ENCODE measurements at places on chromosomes 4 and X.
A peak's percentile ranks its signal among the peaks of the same experiment; 100 is the strongest.

DNA sequence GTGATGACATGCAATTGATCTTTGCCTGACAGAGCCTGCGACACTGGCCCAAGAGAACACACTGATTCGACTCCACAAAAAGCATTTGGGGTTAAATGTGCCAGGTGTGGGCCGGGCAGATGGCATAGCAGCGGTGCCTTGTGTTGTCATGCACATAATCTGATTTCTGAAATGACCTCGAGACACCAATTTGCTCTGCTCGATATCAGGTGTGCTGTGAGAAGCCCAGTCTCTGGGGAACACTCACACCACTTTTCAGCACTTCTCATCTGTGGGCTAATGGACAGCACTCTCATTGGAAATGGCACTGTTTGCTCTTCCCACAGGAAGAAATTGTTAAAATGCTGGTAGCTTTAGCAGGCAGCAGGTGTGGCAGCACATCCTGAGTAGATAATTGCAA lies 738.3 kb upstream of the TENM3 start:
- peak; percentile 55 for DNase-seq

DNA sequence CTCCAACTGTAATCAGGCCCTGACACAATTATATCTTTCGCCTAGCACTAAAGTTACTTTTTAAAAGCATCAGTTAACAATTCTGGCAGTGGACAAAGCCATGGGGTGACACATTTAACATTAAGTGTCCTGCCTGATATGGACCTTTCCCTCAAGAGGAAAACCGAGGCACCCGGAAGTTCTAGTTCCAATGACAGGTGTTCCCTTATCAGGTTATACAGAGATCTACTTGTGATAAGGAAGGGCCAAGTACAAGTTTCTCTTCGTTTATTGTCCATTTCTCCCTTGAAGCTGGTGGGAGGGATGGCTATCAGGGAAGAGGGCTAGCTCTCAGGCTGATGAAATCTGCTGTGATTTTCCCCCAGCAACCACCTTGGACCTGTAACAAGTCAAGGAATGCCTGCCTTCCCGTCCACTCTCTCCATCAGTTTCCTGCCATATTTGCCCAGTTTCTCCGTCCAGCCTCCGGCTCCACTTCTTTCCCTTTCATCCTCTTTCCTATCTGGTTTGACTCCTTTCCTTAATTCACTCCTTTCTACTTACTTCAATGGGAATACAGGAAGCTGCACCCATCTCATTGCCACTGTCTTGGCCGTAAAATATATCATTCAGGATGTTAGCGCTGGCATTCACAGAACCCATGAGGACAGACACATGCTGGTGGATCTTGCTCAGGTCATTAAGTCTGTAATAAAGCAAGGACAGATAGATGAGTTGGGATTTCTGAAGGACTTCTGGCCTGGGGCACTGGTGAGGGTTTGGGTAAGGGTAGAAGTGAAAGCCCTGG lies 95.0 kb downstream of the DGKK start:
- no peak for DNase-seq

DNA sequence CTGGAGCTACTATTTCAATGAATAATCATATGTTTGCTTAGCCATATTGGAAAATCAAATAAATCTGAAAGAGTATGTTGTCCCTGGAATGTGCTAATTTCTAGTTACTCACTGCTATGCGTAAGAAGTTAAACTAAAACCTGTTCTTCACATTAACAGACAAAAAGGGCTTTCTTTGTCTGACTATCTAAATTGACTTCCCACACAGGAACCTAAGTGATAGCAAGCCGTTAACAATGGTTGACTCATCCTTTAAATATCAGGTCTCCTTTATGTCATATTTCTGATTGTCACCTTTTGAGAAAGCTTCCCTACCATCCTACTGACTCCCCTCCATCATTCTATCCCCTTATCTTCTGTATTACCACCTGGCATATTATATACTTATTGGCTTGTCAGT lies 81.4 kb downstream of the AMELX start:
- DNase-seq, result no peak

GRCh38 chr4:82652062-82652461 lies 90.3 kb upstream of the TMEM150C start:
- DNase-seq, result no peak

- no peak for DNase-seq
These were observed 49.0 kb downstream of the CD99L2 start for GRCh38 chrX:150849486-150849885.

Data from NCI-H1105 (cell line).